Brain microvascular endothelial cell (primary cell): ENCODE measurements at places on chromosomes 7 and 10.

DNA sequence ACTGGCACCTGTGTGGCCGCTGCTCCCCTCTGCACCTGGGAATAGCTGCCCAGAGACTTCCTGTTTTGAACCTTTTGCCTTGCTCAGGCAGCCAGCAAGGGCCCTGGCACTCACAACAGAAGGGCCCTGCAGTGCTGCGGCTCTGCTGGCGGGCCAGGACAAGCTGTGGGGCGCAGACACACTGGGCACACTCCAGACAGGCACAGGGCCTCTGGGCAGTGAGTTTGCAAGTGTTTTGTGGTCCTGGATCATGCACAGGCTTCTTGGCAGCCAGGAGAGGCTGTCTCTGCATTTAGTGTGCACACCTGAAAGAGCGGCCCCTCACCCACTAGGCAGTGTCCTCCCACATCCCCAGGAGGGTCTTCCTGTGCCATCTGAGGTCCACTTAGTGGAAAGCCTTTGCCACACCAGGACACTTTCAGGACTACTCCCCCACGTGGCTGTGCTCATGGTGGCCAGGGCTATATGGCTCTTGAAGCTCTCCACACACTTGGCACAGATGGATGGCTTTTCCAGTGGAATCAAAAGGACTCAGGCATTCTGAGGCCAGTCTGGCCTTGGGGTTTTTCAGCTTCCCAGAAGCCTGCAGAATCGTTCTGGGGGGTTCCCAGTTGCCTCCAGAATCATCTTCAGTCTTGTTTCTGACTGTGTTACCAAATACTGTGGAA lies 5.0 kb upstream of the ATP6V0E2 start:
- no peak for DNase-seq

DNA sequence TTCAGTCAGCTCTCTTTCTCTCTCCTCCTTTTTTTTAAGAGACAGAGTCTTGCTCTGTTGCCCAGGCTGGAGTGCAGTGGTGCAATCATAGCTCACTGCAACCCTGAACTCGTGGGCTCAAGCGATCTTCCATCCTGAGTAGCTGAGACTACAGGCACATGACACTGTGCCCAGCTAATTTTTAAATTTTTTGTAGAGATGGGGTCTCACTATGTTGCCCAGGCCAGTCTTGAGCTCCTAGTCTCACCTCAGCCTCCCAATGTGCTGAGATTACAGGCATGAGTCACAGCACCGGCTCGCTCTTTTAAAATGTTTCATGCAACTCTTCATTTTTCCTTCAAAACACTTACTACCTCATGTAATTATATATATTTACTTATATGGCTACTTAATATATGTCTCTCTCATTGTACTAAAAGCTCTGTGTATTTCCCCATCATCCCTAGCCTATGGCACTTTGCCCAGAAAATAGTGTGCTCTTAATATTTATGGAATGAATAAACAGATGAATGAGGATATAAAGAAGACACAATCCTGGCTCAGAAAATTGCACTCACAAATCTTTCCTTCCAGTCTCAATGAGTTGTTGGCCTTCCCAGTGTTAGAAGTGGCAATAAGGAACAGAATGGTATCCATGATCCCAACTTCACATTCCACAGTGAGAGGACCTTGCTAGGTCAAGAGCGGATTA lies 33.9 kb downstream of the EBLN1 start:
- DNase-seq, result peak; percentile 12

- DNase-seq, result no peak
Observed at GRCh38 chr7:28759475-28759971, 198.6 kb downstream of the TRIL start.

DNA sequence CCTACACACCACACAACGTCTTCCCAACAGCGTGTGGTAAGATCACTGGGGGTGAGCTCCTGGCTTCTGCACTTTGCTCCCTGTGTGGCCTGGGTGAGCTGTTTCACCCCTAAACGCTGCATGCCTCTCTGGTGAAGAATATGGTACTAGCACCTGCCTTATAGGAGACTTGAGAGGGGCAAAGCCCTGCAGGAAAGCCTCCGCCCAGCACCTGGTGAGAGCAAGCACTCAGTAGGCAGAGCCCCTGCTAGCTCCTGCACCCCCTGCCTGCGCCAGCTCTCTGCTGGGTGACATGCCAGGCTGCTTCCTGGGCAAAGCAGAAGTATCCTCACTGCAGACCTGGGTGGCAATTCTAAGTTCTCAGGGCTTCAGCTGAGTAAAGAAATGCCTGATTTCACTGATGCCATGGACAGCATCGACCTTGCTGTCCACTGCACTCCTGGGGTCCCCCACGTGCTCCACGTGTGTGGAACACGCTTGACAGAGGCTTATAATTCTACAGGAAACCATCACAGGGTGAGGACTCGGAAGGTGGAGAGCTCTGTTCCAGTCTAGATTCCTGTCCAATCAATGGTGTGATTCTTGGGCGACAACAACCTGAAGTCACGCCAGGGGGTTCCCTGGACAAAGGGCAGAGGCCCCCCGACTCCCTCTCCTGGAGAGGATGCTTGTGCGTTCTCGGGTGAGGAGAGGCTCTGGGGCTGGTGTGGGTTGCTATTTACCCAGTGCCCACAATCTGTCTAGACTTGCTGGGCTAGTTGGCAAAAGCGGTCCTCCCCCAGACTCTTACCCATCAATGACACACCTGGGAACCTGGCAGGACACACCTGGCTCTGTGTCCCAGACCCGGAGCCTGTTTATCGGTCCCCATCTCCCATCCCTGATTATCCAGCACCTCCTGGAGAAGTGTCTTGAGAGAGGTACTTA lies 5.0 kb upstream of the CALML5 start:
- DNase-seq, result no peak

GRCh38 chr7:111763221-111763801 lies 201.0 kb upstream of the IMMP2L start:
- DNase-seq, result peak; percentile 38

DNA sequence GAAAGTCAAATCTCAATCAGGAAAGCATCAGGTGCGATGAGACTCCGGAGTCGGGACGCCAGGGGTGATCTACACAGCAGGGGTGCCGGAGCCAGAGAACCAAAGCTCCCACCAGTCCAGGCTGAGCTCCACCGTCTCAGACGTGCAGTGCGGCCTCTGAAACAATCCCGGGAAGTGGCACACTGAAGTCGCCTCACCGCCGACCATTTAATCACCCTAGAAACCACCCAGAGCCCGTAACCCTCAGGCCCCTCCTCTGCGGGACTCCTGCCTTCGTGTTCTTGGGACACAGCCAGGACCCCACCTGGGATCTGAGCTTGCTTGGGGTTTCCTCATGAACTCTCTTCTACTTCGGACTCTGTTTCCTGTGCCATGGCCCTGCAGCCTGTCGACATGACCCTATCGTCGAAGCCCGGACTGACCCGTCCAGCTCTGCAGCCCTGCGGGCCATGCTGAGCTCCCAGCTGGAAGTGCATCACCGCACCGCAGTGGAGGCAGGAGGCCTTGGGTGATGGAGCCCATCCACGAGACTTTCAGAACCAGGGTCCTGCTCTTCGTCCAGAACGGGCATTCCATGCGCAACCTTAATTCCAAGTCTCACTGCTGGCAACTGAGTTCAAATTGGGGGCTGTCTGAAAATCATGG lies 266.4 kb downstream of the PTPRN2 start:
- DNase-seq, result no peak
